ENCODE measurements at places on chromosomes 6 and 20.
A peak's percentile ranks its signal among the peaks of the same experiment; 100 is the strongest.

GRCh38 chr6:85482206-85482904 is 32.5 kb downstream of the NT5E start:
- no peak for DNase-seq

DNA sequence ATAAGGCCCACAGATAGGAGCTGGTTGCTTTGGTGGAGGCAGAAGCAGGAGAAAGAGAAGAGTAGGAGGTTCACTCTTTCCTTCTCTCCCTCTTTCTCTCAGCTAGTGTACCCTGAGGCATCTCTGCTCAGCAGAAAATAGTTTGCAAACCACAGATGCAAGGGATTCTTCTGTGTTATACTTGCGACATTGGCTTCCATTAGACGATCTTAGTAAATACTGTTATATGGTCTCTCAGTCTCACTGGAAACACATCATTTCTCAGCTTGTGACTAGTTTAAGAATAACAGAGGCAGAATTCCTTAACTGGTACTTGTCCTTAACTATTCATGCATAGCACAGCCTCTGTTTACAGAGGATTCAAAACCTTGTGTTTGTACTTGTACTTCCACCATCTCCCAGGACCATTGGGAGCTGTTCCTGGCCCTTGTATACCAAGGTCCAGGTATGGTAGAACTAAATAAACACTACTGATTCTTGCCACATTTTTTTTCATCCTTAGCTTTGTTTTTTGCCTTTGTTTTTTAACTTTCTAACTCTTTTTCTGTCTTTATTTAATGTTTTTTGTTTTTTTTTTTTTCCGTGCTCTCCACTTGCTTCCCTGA is 218.2 kb downstream of the OTOR start:
- DNase-seq, result no peak

DNA sequence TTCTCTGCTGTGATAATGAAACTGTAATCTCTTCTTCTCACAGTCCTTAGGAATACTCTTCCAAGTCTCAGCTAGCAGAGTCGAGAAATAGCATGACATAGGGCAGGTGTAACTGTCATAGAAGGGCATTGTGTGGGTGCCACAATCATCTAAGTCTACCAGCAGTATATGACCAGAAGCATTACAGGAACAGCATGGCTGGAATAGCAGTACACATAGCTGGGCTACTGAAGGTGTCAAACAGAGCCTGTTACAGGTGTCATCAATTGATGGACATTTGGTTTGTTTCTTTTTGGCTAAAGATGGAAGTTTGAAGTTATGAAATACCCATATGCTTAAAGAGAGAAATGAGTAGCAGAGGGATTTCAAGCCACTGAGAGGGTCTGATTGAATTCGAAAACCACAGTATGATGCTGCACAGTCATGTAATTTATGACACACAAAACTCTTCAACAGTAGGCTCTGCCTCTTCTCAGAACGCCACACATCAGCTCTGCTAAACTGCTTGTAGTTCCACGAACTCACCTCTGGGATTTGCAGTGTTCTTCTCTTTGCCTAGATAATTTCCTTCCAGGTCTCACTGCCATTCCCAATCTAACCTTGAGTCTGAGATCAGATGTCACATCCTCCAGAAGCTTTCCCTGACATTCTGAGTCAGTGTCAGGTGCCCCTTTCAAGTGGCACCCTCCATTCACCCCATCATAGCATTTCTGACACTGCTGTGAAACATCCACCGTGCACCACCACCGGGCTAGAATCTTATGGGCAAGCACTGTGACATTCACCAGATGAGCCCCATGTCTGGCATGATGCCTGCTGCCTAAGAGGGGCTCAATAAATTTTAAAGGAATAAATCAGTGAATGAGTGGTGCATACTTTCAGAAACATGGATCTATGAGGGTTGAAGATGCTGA is 151.0 kb downstream of the ADAT2 start:
- no peak for DNase-seq

- no peak for DNase-seq
Measured at GRCh38 chr6:56775498-56776166, 132.9 kb upstream of the DST start.

DNA sequence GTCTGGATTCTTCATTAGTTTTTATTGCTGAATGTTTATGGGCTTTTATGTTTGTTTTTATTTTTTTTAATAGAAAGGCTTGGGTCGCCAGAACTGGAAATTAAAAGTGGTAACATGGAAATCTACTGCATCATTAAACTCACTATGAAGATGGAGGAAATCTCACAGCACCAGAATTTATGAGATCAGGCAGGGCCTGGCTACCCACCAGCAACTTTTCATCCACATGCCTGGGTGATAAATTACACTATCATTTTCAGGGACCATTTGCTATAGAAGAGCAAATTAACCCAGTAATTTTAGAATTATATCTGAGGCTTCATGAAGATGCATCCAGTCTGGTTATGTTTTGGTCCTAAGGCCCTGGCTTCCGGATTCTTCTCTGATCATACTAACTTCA is 57.8 kb upstream of the PLCB4 start:
- no peak for DNase-seq

DNA sequence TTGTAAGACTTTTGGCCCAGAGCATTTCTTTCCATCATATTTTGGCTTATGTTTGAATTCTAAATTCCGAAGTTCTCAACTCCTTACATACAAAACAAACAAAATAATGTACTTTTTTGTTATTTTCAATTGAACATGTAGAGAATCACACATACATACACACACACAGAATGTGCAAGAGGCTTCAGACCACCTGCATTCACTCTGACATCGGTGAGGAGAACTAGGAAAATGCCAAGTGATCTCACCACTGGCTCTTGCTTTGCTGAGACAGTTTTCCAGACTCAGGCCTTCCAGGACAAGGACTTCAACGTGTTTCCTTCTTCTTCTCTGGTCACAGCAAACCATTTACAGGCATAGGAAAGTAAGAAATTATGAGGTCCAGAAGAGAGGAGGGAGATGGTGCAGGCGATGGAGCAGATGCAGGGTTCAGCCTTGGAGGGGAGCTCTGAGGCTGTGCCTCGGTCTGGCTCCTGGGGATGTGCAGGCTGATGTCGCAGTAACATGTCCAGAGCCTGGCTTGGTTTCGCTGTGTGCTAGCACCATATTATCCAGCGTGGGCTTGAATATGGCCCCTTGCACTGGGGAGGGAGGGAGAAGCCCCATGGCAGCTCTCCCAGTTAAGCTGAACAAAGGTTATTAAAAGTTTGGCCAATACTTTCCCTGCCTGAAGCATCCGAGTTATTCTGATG is 93.4 kb downstream of the DACT2 start:
- no peak for DNase-seq

DNA sequence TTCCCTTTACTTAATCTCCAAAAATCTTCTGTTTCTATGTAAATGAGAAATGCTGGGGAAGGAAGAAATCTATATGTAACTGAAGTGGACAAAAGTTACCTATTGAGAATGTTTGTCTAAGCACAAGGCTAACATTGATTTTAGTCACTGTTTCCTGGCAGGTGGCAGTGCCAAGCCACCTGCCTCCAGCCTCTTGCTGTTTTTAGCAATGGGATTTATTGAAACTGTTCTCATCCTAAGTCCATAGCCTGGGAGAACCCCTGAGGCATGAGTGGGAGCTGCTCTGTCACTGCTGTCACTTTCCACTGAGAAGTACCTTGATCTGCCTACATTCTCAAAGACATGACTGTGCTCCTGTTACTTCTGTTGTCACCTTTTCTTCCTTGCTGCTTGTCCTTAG is 14.7 kb downstream of the ENPP3 start:
- DNase-seq, result no peak

GRCh38 chr20:44186201-44186600 is 787 bp downstream of the JPH2 start:
- DNase-seq, result no peak

GRCh38 chr20:23745247-23745646 is 5.5 kb downstream of the CST1 start:
- DNase-seq, result no peak

GRCh38 chr20:47150403-47151152 is 205.9 kb downstream of the ZMYND8 start:
- DNase-seq, result no peak

- DNase-seq, result no peak
Measured at GRCh38 chr6:134035823-134036296, 16.6 kb downstream of the SLC2A12 start.

DNA sequence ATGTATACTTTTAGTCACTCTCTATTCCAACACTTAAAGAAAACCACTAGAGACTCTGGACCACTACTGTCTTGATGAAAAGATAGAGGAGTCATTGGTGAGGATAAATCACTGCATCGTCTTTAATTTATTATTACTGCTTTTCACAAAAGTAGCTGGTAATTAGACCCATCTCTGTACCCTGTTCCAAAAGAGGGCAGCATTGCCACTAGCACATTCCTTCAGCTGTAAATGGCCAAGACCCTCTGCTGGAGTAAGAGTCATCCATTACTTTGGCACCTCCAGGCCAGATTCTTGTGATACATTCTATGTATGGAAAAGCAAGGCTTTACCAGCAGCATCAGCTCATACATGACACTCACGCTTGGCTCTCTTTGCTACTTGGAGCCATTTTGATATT is 49.5 kb upstream of the PREP start:
- DNase-seq, result no peak

DNA sequence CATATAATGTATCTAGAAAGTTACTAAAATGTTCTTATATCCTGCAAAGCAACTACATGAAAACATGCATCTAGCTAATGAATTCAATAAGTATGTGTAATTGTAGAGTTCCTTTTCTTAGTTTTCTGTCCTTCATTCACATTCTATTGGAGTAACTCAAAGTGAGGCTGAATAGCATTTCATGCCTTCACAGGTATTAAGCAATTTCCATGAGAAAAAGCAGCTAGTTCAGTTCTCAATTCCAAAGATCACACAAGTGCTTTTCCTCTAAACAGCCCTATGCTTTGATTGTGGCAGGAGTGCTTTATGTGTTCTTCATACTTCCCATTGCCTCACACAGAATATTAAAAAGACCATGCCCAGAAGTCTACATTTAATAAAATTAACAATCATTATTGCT is 274.9 kb downstream of the RFPL4B start:
- DNase-seq, result no peak

- no peak for DNase-seq
Measured at GRCh38 chr20:22385602-22386305, 198.6 kb downstream of the FOXA2 start.

DNA sequence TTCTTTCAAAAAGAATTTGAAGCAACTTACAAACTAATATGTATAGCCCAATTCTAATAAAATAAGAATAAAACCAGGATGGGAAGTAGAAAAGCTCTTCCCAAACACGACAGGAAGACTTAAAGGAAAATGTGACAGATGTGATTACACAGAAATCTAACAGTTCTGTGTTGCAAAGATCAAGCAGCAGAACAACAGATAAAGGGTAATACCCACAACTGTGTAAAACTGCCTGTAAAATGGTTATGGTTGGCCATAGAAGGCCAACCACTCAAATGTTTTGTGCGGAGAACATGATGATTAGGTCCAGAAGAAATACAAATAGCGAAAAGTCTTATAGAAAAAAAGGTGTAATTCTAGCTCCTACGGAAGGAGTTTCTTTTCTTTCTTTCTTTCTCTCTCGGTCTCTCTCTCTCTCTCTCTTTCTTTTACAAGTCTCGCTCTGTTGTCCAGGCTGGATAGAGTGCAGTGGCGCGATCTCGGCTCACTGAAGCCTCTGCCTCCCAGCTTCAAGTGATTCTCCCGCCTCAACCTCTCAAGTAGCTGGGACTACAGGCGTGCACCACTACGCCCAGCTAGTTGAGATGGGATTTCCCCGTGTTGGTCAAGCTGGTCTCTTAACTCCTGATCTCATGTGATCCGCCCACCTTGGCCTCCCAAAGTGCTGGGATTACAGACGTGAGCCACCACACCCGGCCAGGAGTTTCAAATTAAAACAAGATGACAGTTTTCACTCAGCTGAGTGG is 128.5 kb downstream of the QRSL1 start:
- no peak for DNase-seq

- no peak for DNase-seq
Measured at GRCh38 chr6:15631432-15631831, 31.4 kb downstream of the DTNBP1 start.

DNA sequence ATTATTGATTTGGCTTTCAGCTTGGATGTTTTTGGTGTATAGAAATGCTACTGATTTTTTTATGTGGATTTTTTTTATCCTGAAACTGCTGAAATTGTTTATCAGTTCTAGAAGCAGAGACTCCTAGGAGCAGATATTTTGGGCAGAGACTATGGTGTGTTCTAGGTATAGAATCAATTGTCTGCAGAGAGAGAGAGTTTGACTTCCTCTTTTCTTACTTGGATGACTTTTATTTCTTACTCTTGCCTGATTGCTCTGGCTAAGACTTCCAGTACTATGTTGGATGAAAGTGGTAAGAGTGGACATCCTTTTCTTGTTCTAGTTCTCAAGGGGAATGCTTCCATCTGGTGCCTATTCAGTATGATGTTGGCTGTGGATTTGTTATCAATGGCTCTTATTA is 370.6 kb downstream of the PHF3 start:
- DNase-seq, result no peak

DNA sequence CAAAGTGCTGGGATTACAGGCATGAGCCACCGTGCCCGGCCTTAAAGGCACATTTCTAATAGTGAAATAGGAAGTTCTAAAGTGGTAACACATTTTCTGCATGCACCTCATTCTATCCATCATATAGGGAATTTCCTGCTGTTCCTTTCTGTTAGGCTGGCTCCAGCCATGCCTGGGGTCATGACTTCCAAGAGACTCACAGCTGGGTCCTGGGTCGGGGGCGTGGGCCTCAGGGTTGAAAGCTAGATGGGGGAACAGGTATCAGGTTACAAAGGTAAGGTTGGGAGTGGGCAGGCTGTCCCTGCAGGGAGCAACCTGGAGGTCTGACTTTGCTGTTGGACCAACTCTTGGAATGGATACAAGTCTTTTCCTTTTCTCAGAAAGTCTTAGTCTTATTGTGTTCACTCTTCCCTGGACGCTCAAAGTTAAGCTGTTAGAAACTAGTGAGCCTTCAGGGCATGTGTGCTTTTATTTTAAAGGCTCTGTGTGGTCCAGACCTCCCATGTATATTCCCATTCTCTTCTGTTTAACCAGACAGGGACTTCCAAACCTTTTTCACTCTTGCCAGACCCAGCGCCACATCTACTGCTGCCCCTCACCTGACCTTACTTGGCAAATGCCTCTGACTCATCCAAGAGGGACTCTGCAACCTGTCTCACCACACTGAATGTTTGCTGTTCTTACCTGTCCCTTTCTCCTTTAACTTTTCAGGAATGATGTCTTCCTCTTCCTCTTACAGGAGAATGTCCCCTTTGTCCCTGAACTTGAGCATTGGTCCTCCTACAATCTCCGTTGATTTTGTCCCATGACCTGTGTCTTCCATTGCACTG is 64.4 kb downstream of the TMEM170B start:
- no peak for DNase-seq

GRCh38 chr20:53579266-53579580 is 14.4 kb downstream of the ZNF217 start:
- DNase-seq, result no peak

GRCh38 chr6:80548532-80548931 is 442.1 kb downstream of the BCKDHB start:
- no peak for DNase-seq

GRCh38 chr6:40358473-40359460 is 228.4 kb downstream of the LRFN2 start:
- DNase-seq, result no peak

- DNase-seq, result peak; percentile 20
Measured at GRCh38 chr20:51220293-51220706, 197.4 kb upstream of the KCNG1 start.

GRCh38 chr6:16409531-16410441 is 171.4 kb downstream of the GMPR start:
- DNase-seq, result peak; percentile 28

- DNase-seq, result no peak
Measured at GRCh38 chr6:43544461-43544860, 27.6 kb downstream of the POLR1C start.

- DNase-seq, result no peak
Measured at GRCh38 chr6:39422238-39422637, 99.7 kb upstream of the KCNK16 start.
